T-helper 2 cell (primary cell): ENCODE measurements at places on chromosomes 5 and 9.

DNA sequence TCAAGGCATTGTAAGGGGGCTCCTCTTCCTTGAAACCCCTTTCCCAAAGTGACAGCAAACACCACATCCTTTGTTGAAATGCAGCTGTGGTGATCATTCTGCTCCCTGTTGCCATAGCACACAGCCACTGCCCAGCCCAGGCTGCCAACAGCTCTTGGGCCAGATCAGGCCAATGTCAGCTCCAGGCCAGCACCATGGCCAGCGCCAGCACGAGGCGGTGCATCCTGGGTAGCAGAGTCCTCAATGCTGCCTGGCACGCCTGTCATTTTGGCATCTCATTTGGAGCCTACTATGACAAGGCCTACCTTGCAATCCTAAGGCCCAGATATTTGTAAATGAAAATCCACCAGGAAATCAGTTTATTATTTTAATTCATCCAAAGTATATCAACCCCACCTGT, 390.6 kb downstream of the DNAH5 start:
- DNase-seq: no peak

DNA sequence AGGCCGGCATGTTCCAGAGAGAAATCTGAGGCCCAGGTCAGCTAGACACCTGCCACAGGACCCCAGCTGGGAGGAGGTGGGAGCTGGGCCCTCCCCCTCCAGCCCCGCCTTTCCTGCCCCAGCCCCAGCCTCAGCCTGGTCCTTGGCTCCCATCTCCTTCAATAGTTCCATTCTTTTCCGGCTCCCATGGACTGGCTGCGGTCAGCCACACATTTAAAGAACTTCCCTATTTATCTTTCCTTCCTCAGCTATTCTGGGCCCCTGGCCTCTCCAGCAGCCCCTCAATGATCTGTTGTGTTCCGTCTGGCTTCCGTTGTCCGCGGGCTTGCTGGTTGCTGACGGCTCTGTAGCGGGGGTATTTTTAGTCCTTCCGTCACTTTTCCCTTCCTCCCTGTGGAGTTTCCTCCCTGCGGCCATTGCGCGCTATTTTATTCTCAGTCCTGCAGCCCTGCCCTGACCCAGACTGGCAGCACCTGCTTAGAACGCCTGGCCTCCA, 73.8 kb downstream of the AMBP start:
- DNase-seq: no peak

DNA sequence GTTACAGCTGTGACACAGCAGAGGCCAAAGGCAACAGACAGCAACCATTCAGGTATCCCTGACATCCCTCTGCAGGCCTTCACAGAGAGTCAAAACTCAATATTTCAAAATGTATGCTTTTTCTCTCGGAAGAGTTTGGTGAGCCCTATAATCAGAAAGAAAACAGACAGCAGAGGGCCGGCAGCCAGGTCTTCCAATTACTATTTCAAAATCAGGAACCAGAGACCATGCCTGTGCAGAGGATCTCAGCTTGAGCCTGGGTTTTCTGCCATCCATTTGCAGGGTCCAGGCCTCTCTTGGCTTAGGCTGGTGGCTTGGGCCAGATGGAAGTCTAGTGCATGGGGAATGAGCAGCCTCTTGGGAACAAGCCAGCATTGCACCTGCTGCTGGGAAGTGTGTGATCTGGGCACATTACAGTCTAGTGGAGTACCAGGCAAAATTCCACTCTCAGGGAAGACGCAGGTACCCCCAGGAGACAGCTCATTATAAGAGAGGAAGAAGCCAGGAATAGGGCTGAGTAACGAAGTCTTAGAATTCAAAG, 231.3 kb downstream of the ENC1 start:
- no peak for DNase-seq

DNA sequence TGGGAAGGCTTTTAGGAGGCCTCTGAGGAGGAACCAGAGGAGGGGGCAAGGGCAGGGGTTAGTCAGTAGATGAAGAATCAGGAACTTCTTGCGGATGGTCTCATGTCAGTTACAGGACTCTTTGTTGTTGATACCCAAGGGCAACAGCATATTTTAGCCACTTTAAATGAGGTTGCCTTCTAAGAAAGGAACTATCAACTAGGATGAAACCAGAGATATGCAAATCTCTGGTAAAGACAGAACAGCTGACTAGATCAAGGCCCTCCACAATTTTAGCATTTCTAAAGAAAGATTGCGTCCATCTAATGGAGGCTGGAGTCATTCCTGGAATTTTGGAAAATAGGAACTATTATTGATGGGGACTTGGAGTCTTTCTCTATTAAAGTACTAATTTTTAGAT, 57.7 kb upstream of the KLF4 start:
- no peak for DNase-seq

DNA sequence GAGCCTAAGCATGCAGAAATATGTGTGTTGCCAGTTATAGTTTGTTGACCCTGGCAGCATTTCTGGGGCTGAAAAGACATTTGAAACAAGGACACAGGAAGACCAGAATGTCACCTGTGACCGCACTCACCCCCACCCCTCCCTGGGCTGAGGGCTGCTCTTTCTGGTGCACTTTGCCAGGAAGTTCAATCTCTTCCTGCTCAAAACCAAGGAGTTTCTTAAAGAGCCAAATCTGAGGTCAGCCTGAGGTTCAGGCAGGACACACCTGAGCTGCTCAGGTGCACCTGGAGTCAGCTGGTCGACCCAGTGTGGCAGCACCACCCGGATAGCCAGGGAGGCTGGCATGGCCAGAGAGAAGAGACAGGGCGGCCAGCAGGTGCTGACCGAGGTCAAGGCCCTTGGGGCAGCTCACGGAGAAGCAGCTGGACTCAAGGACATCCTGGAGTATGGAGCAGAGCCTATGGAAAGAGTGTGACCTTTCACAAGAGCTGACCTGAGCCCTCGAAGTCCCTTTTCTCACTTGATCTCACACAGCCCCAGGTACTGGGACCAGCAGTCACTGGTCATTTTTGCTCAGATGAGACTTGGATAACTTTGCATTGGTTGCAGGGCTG, 376.9 kb upstream of the IRX4 start:
- no peak for DNase-seq

GRCh38 chr9:34059281-34059680, 10.6 kb upstream of the UBAP2 start:
- no peak for DNase-seq

GRCh38 chr5:8329773-8330172, 460.8 kb downstream of the MTRR start:
- no peak for DNase-seq

GRCh38 chr5:124200381-124200780, 546.1 kb downstream of the ZNF608 start:
- DNase-seq: no peak
